ENCODE measurements at places on chromosomes 2 and 18.

GRCh38 chr2:66733364-66733999 lies 298.6 kb downstream of the MEIS1 start:
- DNase-seq: no peak

DNA sequence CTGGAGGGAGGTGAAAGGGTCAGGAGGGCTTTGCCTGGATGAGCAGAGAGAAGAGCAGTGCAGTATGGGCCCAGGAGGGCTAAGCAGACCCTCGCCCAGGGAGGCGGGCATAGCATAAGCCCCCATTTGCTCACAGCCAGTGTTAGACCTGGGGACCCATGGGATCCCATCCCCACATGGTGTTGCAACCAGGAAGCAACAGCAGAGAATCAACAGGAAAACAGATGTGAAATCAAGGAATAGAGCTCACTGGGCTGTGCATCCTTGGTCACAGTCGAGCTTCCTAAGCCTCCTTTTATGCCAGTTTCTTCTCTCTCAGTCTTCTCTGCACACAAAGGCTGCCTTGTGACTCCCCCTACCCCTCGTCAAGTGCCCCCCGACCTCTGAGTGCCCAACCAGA lies 19.9 kb downstream of the ASB18 start:
- no peak for DNase-seq

DNA sequence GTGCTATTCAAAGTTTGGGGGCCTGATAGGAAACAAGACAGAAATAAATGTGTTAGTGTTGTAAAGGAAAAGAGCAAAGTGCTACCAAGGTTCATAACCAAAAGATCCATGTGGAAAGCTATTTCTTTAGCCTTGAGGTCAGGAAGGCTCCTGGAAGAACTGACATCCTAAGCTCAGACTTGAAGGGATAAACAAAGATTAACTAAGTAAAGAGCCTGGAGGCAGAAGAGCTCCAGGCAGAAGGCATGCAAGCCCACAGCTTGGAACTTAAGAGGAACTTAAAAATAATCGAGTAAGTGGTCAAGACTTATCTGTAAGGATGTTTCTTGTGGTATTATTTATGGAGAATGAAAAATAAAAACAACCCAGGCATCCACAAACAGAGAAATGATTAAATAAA lies 245.0 kb upstream of the MGAT5 start:
- DNase-seq: peak; percentile 33

GRCh38 chr2:12389344-12390045 lies 327.2 kb upstream of the TRIB2 start:
- no peak for DNase-seq

DNA sequence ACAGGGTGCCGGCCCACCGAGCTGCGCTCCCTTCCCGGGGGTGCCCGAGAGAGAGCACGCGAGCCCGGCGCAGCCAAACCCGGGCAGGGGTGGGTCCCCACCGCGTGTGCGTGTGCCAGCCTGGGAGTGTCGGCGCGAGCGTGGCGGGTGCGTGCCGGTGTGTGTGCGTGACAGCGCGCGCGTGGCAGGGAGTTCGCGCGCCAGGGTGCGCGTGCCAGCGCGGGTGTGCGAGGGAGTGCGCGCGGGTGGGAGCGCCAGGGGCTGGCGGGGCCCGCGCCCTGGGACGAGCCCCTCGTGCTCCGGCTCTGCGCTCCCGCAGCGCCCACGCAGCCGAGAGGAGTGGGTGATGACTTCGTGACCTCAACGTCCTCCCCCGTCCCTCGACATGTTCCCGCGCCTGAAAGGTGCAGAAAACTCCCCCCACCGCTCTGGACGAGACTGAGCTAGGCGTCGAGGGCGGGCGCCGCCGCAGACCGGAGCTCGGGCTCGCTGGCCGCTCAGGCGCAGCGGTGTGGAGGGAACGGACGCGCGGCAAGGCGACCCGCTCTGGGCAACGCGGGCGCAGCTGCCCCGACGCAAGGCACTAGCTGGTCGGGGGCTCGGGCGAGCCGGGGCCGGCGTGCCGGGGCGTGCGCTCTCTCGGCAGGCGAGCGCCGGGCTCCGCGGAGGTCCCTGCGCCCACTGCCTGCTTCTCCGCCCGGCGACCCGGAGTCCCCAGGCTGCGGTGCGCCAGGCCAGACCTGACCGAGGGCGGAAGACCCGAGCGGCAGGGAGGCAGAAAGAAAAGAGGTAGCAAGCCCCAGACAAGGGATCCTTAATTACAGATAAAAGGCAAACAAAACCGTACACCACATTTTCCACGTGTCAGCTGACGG lies 582.8 kb downstream of the ZEB2 start:
- DNase-seq: no peak

DNA sequence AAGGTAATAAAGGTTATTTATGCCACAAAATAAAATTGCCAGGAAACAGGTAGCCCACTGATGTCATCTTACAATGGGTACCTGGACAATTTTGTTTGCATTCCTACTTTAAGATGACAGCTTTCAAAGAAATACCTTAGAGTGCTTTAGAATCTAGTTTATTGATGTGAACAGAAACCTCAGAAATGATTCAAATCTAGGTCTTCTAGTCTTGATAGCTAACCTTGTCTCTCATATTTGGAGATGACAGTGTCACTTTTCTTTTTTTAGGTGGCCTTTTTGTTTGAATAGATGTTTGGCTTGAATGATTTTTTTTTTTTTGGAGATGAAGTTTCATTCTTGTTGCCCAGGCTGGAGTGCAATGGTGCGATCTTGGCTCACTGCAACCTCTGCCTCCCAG lies 69.1 kb downstream of the PIK3C3 start:
- no peak for DNase-seq

DNA sequence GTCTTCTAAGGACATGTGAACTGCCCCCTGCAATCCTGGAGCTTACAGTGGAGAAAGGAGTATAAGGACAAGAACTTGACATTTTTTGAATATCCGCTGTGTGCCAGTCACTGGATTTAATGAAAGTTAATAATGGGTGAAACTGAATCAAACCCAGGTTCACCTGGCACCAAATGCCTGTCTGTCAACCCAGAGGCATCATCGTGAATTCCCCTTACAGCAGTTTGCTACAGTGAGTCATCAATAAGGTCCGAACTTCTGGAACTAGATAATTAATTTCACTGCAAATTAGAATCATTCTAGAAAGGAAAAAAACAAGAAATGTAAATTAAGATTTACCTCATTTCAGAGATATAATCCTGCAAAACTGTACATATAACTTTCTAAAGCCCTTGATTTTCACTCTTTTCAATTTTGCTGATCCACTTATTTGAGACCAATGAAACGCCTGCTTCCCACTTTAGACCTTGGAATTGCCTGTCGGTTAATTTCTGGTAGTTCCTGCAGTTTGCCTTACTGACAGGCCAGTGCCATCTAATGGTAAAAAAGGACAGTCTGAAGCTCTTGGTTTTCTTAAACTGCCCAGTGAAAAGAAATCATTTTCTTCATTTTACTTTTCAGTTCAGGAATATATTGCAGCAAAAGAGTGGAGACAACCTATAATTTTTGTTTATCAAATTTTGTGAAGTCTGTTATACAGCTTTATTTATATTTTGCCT lies 8.2 kb downstream of the DSG2 start:
- no peak for DNase-seq

DNA sequence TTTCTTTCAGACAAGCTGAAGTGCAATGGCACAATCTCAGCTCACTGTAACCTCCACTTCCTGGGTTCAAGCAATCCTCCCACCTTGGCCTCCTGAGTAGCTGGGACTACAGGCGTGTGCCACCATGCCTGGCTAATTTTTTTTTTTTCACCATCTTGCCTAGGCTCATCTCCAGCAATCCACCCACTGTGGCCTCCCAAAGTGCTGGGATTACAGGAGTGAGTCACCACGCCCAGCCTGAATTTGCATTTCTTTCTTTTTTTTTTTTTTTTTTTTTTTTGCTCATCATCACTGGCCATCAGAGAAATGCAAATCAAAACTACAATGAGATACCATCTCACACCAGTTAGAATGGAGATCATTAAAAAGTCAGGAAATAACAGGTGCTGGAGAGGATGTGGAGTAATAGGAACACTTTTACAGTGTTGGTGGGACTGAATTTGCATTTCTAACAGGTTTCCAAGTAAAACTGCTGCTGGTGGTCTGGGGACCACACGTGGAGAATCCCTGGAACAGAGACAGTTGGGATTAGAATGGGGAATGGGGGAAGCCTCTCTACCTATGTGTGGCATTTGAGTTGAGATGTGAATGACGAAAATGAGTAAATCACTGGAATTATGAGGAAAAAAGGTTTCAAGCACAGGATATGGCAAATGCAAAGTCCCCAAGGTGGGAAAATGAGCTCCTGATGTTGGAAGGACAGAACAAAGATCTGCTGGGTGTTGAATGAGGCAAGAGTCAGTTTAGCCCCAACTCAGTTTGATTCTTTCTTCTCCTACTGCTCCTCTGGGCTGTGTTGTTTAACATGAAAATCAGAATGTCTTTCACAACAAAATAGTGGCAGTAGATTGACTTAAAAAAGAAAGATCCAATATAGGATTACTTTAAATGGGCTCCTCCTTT lies 88.8 kb upstream of the MAP4K4 start:
- no peak for DNase-seq

GRCh38 chr2:62940697-62941096 lies 109.9 kb upstream of the OTX1 start:
- no peak for DNase-seq

DNA sequence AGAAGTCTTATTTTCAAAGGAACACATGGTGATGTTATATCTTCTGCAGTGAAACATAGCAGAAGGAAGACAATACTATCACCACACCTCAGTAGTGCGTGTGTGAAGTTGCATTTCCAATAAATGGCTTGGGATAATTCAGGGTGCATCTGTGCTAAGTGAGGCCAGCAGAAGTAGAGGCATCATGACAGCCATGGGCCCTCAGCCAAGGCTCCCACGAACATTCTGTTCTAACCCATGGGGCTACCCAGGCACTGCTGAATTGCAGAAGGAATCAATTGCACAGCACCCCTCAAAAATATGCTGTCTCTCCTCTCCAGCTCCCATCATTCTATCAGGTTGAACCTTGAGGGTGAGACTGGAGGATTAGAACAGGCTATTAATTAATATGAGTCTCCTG lies 139.5 kb downstream of the RIF1 start:
- no peak for DNase-seq

- peak; percentile 68 for DNase-seq
These were observed 60.5 kb upstream of the SMAD2 start for GRCh38 chr18:47990981-47991380.

- DNase-seq: peak; percentile 33
These were observed 779 bp upstream of the LYPD6 start for GRCh38 chr2:149329489-149330126.

- no peak for DNase-seq
These were observed 146.7 kb downstream of the LTBP1 start for GRCh38 chr2:33093283-33093993.

DNA sequence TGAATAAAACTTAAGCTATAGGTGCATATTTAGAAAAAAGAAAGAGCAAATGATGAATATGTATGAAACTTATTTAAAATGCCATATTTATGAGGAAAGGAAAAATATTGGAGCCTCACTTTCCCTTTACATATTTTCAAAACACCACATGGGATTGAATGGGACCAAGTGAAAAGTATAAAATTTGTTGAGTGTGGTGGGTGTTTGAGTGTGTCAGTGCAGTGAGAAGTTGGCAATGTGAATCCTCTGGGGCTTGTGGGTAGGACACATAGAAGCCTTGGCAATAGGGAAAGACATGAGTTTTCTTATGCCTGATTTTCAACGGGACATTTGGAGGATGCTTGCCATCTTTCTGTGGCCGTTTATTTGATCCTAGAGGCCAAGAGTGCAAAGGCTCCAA lies 502.2 kb upstream of the CELF4 start:
- no peak for DNase-seq

- DNase-seq: no peak
These were observed 920.9 kb downstream of the NRXN1 start for GRCh38 chr2:50111067-50111466.

All from D721Med (cell line).